ENCODE measurements at places on chromosomes 1 and 21.

DNA sequence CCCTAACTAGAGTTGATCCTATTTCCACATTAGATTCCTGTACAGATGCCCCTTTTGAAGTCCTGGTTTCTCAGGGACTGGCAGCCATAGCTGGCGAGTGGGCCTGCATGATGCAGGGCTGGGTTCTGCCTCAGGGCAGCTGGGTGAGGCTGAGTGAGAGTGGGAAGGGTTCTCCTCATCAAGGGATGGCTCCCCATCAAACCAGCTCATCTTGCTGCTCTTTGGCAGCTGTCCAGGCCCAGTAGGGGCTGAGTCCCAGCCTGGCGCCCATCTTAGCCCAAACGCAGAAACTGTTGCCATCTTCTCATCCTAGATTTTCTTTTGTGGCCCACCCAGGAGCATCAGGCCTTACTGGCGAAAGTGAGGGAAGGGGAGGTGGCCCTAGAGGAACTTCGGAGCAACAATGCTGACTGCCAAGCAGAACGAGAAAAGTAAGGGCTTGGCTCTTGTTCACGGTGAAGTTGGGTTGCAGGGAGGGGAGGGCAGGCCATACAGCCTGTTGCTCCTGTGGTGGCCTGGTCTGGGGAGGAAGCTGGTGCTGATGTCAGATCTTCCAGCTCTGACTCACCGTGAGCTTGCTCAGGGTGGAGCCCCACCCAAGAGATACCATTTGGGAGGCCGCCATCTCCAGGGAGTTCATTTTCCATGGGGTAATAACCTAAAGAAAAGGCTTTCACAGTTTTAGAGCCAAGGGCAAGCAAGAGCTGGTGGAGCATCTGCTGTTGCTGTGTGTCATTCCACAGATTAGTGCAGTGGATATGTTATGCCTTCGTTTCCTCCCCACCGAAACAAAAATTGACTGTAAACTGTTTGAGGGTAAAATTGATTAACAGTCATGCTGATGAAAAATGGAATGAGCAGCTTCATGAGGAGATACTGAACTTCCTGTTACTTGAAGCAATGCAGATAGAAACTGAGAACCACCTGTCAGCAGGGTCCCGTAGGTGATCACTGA is 34.7 kb downstream of the TUFT1 start:
- no peak for DNase-seq

DNA sequence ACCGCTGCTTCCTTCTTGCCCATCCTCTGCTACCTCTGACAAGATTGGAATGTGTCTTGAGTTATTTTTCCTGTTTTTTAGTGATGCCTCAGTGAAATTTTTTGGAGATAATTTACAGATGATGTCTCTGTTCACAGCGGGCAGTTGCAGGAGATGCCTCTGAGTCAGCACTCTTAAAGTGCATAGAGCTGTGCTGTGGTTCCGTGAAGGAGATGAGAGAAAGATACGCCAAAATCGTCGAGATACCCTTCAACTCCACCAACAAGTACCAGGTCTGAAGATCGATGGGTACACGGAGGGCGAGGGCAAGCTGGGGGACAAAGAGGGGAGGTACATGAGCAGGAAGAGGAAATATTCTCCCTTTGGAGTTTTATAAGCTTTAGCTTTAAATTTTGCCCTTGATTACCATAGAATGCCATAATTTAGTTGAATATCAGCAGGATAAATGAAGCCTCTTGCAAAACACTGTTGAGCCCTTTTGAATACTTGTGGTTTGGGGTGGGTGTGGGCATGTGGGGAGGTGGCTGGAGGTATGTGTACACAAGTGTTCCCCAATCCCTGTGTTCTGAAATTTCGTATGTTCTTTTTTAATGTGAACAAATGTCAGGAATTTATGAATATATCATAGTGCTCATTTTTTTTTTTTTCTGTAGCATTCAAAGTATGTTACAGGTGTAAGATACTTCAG is 19.8 kb downstream of the ATP1A1 start:
- no peak for DNase-seq

- DNase-seq: peak; percentile 20
These were observed 69.9 kb downstream of the ATF6 start for GRCh38 chr1:161836018-161836417.

GRCh38 chr1:37177230-37177864 is 143.0 kb upstream of the GRIK3 start:
- peak; percentile 54 for DNase-seq

DNA sequence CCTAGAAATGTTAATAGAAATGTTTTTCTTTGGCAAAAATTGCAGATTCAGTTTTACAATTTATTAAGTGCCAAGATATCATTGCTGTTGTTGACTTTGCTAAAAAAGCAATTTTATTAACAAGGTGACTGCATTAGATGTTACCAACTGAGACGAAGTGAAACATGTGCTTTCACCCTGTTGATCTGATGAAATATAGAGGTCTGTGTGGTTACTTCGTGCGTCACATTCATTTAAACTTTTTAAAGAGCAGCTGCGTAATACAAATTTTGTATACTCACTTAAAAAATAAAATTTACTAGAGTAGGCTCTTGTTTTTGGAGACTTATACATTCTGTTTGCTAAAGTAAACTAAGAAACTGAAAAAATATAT is 465.7 kb downstream of the USP25 start:
- DNase-seq: no peak

GRCh38 chr1:173193639-173194038 is 13.5 kb downstream of the TNFSF4 start:
- DNase-seq: peak; percentile 70

- DNase-seq: no peak
These were observed 14.1 kb upstream of the KIAA1614 start for GRCh38 chr1:180898441-180899219.

- DNase-seq: no peak
These were observed 65.4 kb downstream of the UBIAD1 start for GRCh38 chr1:11338284-11338924.

GRCh38 chr1:64895500-64895899 is 70.8 kb downstream of the JAK1 start:
- DNase-seq: peak; percentile 64

DNA sequence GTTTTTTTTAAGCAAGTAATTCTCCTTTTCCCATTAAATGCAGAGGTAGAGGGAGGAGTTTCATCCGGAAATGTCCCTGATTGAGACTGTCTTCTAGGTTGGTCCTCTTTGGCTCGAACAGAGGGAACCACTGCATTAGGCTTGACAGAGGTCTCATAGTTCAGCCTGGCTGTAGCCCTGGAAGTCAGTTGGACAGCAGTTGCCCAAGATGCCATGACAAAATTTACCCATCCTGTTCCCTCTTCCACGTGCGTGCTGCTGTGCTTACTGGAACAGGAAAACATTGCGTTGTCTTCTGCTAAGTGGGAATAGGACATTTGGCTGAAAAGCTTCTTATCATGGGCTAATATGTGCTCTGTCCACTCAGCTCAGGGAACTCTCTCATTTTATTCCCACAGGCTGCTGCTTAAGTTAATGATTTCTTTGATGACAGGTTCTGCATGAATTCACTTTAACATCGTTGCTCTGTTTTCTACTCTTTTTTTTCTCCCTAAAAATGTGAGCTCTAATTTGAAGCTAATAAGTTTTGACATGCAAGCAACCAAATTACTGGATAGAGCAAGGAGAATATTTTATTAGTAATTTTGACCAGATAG is 18.0 kb downstream of the KCNK1 start:
- DNase-seq: no peak

- no peak for DNase-seq
These were observed 129.6 kb downstream of the LRRC40 start for GRCh38 chr1:70075761-70076160.

DNA sequence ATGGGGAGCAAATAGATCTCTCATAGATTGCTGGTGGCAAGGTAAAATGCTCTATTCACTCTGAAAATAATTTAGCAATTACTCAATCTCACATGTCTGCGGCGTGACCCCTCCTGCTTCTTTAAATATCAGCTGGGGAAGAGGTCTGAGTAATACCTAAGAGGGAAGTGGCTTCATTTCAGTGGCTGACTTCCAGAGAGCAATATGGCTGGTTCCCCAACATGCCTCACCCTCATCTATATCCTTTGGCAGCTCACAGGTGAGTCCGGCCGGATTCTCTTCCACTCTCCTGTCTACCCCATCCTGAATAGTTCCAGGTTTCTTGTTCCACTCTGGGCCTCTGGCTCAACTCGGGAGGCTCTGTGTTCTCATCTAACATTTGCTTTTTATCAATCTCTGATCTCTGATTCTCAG is at the start of gene SLAMF7:
Gene SLAMF7, plus strand, starts transcription at position 150 of the 414 bp plus-strand sequence. Its CDS starts 55 bp downstream, at position 205.
- peak; percentile 33 for DNase-seq

DNA sequence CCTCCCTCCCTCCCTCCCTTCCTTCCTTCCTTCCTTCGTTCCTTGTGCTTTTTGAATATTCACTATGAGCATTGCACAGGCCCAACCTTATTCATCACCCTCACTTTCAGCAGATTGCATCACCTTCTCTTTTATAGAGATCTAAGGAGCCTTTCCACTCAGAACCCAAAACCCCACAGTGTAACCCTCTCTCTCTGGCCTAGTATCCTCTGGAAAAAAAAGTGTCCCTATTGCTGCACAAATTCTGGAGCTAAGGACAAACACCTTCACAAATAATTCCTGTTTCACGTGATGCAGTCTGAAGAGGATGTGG is 25.6 kb downstream of the OR10J5 start:
- DNase-seq: no peak

GRCh38 chr1:29634324-29634723 is 398.0 kb downstream of the PTPRU start:
- no peak for DNase-seq

- no peak for DNase-seq
These were observed 522.7 kb downstream of the PLPP3 start for GRCh38 chr1:56056438-56057287.

- no peak for DNase-seq
These were observed 152.1 kb upstream of the FMN2 start for GRCh38 chr1:239939602-239940001.

DNA sequence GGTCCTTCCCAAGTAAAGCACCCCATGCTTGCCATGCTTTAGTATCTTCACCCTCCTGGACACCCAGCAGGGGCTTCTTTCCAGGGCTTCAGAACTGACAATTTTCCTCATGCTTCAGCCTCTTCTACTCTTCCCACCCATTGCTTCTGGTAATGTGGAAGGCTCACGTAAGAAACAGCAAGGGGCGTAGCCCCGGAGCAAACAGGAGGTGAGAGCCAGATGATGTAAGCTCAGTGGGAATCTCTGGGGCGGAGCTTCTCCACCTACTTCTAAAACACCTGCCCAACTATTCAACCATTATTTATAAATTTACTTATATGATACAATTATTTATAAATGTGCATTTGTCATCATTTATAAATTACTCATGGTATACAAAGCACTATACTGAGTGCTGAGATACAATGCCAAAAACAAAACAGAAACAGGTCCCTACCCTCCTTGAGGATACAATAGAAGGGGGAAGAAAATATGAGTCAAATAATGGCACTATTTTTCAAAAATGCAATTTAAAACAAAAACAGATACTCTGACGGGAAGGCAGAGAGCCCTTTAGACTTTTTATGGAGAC is 140.1 kb upstream of the CAMK1G start:
- DNase-seq: no peak

DNA sequence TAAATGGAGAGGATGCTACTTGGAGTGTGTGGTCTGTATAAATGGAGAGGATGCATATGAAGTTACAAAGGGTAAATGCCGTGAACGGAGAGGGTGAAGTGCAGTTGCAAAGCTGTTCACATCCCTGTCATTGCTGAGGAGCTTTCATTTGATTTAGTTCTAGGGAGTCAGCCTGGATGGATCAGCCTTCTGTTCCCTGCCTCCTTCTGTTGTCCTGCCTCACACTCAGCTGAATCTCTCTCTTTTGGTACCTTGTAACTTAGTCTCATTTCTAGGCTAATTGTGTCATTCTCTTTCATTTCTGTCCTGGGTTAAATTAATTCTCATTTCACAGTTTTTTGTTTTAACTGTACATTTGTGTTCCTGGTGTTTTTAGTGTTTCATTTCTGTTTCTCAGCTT is 133.2 kb upstream of the COL6A1 start:
- DNase-seq: no peak

GRCh38 chr1:184014271-184014670 is 23.3 kb downstream of the COLGALT2 start:
- DNase-seq: no peak

- DNase-seq: no peak
These were observed 70.6 kb upstream of the PAXBP1 start for GRCh38 chr21:32842146-32842545.

DNA sequence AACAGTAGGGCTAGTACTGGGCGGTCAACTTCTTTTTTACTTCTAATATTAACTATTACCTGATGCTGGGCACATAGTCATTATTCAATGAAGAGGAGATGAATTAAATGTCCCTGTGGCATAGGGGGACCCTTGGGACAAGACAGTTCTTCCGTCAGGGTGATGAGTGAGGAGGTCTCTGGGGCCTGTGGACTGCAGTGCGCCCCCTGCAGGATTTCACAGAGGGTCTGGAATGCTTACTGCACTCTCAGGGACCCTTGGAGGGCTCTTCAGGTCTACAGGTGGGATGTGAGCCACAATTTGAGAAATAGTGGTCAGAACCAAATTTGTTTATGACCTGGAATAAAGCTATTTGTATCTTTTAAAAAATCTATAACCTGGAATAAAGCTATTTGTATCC is 149.4 kb downstream of the FAM78B start:
- no peak for DNase-seq

DNA sequence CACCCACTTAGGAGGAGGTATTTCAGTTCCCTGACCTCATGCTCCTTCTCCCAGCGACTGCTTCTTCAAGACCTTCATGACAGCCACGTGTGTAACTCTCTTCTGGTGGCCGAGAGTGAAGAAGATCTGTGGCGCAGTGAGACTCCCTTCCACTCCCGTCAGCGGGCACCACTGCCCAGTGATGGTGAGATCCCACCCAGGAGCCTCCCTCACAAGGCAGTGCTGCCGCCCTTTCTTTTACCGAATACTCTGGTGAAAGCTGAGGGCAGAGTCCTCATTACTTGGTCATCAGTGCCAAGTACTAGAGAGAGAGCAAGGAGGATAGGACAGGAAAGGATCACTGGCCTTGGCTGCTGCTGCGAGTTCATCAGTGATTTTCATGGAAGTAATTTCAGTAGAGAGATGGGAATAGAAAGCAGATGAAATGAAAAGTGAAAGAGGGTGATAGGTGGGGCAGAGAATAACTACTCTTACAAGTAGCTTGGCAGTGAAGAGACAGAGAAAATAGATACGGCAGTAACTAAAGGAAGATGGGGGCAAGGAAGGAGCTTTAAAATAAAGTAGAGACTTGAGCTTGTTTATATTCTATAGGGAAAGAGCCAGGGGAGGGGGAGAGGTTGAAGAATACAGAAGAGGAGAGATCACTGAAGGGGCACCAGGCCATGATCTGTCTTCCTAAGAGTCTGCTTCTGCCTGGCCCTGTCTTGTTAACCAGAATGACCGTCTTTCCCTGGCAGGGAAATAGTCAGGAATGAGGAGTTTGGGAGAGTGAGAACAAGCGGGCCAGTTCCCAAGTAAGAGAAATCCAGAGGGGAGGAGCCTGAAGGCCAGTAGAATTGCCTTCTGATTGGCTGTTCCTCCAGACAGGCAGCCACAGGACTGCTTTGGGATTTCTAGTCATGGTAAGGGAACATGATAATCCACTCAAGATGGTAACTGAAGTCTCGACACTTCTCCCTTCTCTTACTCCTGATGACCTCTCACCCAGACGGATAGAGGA is 18.3 kb downstream of the HYI start:
- no peak for DNase-seq

GRCh38 chr1:24786191-24786590 is 40.9 kb downstream of the CLIC4 start:
- no peak for DNase-seq

- DNase-seq: no peak
These were observed 68.5 kb downstream of the HHAT start for GRCh38 chr1:210397252-210397651.

Data from hematopoietic multipotent progenitor cell (in vitro differentiated cells).